Hematopoietic multipotent progenitor cell treated with erythropoietin and hydrocortisone succinate and interleukin-3 and kit ligand, for 15 days (in vitro differentiated cells): ENCODE measurements at places on chromosomes 13 and 19.

- DNase-seq: no peak
Observed at GRCh38 chr13:83996415-83996814, 114.1 kb upstream of the SLITRK1 start.

DNA sequence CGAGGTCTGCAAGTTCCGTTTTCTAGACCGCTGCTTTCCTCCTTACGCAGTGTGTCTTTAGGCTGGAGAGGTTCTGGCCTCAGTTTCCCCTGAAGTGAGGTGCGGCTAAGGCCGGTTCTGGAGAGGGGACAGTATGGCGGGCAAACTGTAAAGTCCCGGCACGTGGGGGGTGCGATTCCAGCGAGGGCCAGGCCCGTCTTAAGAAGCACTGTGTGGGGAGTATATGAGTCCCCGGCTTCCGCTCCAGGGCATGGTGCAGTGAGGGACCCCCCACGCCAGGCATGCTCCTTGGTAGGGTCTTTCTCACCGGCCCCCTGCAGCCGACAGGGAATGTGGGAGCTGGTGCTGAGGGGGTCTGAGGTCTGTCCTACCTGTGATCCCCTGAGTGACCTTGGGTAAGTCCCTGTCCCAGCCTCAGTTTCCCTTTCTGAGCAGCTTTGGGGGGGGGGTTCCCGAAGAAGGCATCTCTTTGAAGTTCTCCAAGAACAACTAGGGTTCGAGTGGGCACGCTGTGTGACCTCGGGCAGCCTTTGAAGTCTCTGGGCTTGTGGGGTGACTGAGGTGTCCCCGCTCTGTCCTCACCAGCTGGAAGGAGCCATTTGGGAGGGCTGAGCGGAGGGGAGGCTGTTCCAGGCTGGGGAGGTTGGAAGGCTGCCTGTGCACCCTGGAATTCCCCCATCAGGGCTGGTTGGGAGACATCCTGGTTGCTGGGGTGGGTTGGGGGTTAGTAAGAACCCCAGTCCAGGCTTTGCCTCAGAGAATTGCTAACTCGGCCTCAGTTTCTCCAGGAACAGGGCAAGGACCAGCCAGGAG is 1.5 kb downstream of the NFIC start:
- DNase-seq: no peak

- DNase-seq: no peak
Observed at GRCh38 chr13:110272227-110272626, 34.7 kb downstream of the COL4A1 start.

- DNase-seq: no peak
Observed at GRCh38 chr13:114015111-114015968, 41.5 kb upstream of the C13orf46 start.

- no peak for DNase-seq
Observed at GRCh38 chr13:51689663-51689996, 105.4 kb downstream of the WDFY2 start.

- no peak for DNase-seq
Observed at GRCh38 chr13:36072152-36072935, 58.8 kb downstream of the DCLK1 start.

DNA sequence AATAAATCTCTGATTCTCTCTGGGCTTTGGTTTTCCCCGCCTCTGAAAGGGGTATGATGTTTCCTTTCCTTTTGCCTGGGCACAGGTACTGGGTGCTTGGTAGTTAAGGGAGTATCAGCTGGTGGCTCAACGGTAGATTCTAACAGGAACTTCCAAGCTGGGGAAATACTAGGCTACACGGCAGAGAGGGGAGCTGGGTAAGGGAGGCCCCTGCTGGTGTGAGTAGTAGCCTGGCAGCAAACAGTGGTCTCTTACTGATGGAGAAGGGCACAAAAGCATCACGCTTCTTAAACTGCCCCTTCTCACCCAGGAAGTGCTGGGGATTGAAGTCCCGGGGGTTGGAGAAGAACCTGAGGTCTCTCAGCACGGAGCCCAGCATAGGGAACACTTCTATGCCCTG is 26.9 kb upstream of the CYP2A7 start:
- no peak for DNase-seq

GRCh38 chr19:3315676-3315973 is 50.8 kb upstream of the NFIC start:
- DNase-seq: no peak

DNA sequence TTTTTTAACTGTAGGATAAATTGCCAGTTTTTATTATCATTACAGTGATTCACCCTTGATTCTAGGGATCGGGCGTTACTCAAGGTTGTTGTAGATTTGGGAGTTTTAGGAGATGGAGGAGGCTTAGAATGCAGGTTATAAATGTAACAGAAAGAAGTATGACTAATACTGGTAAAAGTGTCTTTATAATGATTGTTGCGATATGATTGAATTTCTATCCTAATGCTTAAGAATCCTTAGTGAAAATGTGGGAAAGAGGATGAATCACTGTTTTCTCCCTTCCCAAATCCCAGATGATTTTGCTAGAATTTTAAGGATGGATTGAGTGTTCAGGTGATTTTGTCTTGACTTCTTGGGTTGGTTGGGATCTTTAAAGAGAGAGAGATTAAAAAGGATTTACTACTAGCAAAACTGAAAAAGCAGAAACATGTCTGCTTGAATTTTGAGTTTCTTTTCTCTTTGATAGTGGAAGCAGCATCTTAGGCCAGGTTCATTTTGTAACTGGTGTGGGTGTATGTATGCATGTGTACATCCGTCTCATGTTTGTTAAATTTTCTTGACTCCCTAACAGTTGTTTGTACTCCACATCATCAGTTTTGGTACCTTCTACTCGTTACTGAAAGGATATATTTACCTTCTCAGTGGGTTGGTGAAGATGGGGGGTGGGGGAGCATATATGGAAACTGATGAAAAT is 25.9 kb downstream of the ARHGAP35 start:
- no peak for DNase-seq

DNA sequence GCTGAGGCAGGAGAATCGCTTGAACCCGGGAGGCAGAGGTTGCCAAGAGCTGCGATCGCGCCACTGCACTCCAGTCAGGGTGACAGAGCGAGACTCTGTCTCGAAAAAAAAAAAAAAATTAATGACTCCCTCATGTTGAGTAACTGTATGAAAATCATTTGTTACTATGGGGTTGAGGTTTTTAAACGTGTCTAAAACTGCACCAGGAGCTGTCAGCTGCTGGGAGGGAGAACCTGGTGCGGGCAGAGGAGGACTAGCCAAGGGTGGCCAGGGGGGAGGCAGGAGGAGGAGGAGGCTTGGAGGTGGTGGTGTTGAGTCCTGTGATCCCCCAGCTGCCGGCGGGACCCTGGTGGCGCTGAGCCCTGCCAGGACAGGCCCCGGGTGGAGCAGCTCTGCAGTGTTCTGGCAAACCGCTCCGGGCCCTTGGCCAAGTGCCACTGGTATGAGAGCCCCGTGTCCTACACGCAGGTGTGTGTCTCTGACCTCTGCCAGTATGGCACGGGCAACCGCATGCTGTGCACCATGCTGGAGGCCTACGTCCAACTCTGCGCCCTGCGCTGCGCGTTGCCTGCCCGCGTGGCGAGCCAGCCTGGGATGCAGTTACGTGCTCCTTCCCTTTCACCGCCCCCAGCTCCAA is 17.1 kb upstream of the FXYD3 start:
- no peak for DNase-seq

DNA sequence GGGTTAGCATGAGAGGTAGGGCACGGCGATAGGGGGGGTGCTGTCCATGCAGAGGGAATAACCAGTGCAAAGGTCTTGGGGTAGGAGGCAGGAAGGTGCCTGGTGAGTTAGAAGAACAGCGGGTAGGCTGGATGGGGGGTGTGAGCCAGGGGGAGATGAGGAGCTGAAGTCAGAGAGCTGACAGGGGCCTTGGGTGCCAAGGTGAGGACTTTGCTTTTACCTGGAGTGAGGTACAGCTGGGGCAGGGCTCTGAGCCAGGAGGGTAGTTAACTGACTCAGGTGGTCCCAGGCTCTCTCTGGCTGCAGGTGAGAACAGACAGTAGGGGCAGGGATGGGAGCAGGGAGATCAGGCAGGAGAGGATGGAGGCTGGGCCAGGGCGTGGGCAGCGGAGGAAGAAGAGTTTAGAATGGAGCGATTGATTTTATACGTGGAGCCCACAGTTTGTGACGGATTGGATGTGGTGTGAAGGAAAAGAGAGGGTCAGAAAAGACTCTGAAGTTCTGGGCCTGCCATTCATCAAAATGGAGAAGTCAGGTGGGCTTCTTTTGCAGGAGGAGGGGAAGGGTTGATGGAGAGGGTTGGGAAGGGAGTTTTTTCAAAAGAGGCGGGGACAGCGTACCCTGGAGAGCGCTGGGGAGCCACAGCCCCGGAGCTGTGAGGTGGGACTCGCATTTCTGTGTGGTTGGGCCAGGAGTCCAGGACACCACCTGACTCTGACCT is 1.2 kb upstream of the GRAMD1A start:
- DNase-seq: no peak

GRCh38 chr13:64684685-64685431 is 2545.3 kb downstream of the PCDH9 start:
- no peak for DNase-seq

DNA sequence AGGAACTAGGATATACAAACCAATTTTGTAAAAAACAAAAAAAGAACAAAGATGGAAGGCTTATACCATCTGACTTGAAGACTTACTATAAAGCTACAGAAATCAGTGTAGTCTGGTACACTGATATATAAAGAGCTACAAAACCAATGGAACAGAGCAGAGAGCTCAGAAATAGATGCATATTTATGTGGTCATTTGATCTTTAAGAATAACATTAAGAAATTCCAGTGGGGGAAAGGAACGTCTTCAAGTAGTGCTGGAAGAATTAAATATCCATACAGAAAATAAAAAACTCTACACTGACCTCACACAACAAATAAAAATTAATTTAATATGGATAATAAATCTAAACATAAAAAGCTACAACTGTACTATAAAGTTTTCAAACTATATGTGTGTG is 317.0 kb downstream of the ENOX1 start:
- no peak for DNase-seq

DNA sequence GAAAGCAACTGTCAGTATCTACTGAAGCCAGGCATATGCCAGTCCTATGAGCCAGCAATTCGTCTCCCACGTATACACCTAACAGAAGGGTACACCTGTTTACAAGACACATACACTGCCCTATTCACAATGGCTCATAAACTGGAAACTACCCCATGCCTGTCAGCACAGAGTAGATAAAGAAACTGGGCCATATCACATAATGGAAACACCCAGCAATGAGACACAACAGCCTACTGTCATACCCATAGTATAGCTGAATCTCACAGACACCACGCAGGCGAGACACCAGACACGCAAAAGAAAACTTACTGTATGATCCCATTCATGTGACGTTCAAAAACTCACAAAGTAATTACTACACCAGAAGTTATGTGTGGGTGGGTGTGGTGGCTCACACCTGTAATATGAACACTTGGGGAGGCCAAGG is 15.7 kb downstream of the NOSIP start:
- peak; percentile 11 for DNase-seq

GRCh38 chr19:10516671-10517286 is 468 bp downstream of the S1PR5 start:
- no peak for DNase-seq

GRCh38 chr19:35612224-35612558 is 344 bp upstream of the HAUS5 start:
- DNase-seq: no peak

- DNase-seq: peak; percentile 90
Observed at GRCh38 chr19:7944177-7944761, 803 bp upstream of the TIMM44 start.

- DNase-seq: no peak
Observed at GRCh38 chr19:19500975-19501644, 14.2 kb downstream of the TSSK6 start.

- peak; percentile 12 for DNase-seq
Observed at GRCh38 chr19:8257052-8257443, 47.9 kb downstream of the CERS4 start.

- DNase-seq: peak; percentile 26
Observed at GRCh38 chr19:50046649-50047503, 21.1 kb downstream of the ZNF473 start.

GRCh38 chr13:94557684-94558235 is 38.2 kb downstream of the TGDS start:
- DNase-seq: no peak
